Left renal pelvis (tissue), 4 donors: ENCODE measurements at places on chromosomes 1 and 21.

- no peak for DNase-seq
Measured at GRCh38 chr1:52400131-52400530, 4.1 kb downstream of the ORC1 start.

DNA sequence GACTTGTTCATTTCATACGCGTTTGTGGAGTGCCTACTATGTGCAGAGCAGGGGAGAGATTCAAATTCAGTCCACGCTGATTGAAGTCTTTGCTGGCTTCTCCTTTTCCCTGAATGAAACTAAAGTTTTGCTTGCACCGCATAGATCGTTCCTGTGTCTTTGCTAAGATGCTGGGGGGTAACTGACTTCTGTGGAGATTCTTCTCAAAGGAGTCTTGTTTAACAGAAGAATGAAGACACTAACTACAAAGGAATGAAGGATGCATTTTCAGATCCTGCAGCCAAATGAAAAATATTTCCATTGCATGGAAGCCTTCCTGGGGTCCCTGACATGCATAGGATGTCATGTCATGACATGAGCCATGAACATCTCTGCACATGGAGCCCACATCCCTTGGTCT lies 26.9 kb upstream of the H6PD start:
- no peak for DNase-seq

DNA sequence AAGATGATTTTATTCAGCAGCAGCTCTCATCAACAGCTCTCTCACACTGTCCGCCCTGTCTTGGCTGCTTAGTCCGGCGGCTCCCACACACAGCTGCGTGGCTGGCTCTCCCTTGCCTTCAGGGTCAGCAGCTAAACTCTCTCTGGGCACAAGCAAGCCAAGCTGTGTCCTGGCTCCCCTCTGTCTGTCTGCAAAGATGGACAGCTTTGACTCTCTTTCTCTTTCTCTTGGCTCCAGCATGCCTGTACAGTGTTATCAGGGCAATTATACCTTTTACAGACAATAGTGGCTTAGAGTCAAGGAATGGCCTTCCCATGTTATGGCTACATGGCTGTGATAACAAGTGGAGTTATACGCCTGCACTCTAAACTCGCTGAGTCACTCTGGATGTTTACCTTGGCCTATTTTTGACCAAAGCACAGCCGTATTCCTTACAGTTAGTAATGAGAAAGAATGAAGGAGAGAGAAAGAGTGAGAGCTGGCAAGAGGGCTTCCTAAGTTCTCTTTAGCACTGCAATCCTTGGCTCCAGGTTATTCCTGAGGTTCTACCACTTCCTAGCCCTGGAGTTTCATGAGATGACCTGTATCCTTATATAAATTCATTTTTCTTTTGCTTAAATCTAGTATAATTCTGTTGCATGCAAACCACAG lies 59.9 kb upstream of the ZSWIM5 start:
- DNase-seq = peak; percentile 42

DNA sequence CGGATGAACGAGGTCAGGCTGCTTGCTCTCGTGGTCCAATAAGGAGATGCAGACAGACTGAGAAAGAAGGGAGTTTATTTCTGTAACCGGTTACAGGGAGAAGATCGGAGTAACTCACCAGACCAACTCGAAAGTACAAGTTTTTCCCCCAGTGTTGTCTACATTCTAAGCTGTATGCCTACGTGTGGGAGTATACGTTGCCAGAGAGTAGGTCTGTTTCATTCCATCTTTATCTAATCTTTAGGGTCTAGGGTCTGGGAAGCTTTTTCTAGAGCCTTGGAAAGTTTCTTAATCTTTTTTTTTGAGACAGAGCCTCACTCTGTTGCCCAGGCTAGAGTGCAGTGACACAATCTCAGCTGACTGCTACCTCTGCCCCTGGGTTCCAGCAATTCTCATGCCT lies 4.7 kb upstream of the PADI1 start:
- DNase-seq = no peak

GRCh38 chr1:156664767-156665411 lies 12.3 kb downstream of the NES start:
- no peak for DNase-seq

GRCh38 chr1:117278531-117278930 lies 67.8 kb upstream of the VTCN1 start:
- no peak for DNase-seq

DNA sequence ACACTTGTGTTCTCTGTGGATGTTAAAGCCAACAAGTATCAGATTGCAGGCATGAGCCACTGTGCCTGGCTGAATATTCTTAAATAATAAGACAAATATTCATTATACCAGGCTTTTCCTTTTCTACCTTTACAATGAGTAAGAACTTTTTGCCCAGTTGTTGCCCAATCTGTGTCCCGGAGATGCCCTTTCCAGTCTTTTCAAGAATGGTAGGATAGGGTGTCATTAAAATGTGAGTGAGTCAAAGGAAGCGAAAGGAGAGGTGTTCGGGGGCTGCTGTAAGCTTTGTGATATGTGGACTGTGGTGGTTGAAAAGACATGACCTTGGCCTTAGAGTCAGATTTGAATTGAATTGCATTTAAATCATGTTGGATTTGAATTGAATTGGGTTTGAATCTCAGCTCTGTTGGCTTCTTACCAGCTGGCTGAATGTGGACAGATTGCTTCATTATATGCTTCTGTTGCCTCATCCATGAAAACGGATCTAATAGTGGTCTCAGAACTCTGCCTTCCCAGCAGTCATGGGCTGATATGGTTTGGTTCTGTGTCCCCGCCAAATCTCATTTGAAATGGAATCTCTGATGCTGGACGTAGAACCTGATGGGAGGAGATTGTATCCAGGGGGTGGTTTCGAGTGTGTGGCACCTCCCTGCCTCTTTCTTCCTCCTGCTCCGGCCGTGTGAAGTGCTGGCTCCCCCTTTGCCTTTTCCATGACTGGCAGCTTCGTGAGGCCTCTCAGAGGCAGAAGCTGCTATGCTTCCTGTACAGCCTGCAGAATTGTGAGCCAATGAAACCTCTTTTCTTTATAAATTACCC lies 22.7 kb upstream of the AADACL3 start:
- DNase-seq = no peak

DNA sequence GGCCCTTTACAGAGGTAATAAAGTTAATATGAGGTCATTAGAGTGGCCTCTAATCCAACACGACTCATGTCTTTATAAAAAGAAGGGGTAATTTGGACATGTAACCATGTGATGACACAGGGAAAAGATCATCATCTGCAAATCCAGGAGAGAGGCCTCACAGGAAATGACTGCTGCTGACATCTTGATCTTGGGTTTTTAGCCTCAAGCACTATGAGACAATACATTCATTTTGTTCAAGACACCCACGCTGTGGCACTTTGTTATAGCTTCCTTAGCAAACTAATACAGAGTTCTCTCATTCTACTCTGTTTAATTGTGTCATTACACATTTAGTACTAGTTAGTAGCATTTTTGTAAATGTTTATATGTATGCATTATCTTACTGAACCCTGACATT lies 64.0 kb upstream of the RUNX1 start:
- DNase-seq = no peak
